ENCODE measurements at places on chromosomes 7 and 10.

GRCh38 chr10:118116715-118117449 lies 70.1 kb upstream of the RAB11FIP2 start:
- no peak for DNase-seq

DNA sequence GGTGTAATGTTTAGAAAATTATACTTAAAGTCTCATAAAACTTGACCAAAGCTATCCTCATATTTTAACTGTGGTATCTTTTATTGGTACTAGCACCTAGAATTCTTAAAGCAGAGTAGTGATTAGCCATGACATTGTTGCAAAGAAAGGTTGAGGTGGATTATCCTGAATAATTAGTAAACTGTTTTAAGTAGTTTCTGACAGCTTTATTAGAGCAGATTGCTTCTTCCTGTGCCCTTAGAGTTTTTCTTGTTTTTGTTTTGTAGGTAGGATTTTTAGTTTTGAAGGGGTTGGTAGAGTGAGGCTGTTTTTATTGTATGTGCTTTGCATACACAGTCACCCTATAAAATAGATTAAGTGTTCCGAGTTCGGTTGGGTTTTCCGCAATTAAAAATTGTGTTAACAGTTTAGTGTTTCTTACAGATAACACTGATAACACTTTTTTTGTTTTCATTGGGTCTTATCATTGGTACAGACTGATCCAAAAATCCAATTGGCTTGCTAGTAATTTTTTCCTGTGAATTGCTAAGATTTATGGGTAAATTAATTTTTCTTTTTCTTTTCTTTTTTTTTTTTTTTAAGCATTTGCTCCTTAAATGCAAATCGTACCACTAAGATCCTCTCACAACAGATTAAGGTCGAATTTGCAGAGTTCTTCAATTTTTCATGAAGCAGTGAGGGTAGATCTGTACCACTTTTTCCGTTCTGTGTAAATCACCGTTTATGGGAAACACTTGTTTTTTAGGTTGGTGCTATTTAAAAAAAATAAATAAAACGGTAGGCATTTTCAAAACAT lies 2.1 kb upstream of the PBLD start:
- no peak for DNase-seq

GRCh38 chr10:93715345-93715744 lies 13.0 kb upstream of the FRA10AC1 start:
- DNase-seq = no peak

- peak; percentile 77 for DNase-seq
Measured at GRCh38 chr7:112495810-112496462, 15.1 kb downstream of the LSMEM1 start.

DNA sequence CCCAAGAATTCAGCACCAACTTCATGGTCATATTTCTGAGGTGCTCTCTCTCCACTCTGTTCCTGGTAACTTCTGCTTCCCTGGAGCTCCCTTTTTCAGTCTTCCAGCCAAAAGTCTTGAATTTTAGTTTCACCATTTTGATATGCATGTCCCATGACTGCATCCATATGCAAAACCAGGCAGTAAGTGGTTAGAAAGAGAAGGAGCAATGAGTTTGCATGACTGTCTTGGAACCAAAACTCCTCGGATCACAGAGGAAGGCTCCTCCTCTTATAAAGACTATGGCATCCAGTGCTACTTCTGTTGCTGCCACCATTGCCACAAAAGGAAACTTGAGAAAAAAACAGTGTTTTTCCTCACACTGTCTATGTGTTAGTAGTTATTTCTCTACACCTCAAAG lies 269.1 kb upstream of the GLI3 start:
- no peak for DNase-seq

GRCh38 chr10:62594093-62594520 lies 210.4 kb upstream of the ADO start:
- peak; percentile 69 for DNase-seq

- DNase-seq = no peak
Measured at GRCh38 chr10:43256531-43257346, 10.1 kb downstream of the RASGEF1A start.

GRCh38 chr7:111175908-111176441 lies 85.0 kb downstream of the LRRN3 start:
- DNase-seq = no peak

DNA sequence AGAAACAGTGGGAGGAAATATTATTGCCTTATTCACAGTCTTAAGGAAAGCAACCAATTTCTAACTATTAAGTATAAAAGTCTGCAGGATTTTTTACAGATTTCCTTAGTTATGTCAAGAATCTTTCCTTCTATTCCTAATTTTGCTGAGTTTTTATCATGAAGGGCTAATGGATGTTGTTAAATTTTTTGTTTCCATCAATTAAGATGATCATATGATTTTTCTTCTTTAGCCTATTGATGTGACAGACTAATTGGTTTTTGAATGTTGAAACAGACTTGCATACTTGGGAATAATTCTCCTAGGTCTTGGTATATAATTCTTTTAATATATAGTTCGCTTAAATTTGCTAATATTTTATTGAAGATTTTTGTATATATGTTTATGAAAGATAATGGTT lies 569.1 kb upstream of the KCND2 start:
- DNase-seq = no peak

GRCh38 chr10:69600761-69601330 lies 27.6 kb upstream of the NEUROG3 start:
- DNase-seq = no peak

DNA sequence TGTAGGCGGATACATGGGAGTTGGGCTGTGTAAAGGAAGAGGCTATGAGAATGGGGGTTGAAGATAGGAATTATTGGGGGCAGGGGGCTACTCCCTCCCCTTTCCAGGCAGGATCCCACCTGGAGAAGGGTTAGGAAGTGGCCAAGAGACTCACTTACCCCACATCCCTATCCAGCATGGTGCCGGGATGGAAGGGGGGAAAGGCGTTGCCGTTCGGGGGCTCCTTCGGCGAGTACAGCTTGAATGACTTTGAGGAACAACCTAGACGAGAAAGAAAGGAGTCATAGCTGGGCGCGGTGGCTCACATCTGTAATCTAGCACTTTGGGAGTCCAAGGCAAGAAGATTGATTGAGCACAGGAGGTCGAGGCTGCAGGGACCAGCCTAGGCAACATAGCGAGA lies 8.9 kb downstream of the LDB1 start:
- no peak for DNase-seq

DNA sequence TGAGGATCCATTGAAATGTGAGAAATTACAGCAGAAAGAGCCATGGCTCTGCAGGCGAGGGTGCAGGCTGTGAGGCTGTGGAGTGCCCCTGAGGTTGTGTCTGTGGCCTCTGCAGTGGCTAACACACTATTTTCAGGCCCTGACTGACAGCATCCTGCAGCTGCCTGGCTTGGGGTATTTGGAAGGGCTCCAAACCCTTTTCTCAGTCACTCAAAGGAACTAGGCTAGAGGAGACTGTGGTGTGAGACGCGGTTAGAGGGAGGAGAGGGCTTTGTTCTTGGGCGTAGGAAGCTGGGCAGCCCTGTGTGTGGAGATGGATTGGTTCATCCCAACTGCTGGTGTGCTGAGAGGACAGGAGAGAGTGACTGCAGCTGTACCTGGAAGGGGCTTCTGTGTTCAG lies 134.9 kb downstream of the RAMP3 start:
- DNase-seq = no peak

DNA sequence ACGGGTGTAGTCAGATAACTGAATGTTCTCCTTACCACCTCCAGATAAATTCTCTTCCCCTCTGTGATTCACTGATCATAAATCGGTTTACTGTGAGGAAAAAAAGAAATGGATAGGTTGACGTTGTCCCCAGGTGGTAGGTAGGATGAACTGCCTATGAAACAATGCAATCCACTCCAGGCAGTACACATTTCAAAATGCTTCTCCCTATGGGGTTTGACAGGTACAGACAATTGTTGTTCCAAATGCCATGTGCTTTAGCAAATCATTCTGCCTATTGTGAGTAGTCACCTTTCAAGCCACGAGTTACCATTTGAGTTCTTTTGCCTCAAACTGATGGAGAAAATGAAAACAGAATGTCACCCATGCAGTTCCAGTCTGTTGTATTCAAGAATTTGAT lies 21.8 kb downstream of the VIM start:
- DNase-seq = peak; percentile 60

DNA sequence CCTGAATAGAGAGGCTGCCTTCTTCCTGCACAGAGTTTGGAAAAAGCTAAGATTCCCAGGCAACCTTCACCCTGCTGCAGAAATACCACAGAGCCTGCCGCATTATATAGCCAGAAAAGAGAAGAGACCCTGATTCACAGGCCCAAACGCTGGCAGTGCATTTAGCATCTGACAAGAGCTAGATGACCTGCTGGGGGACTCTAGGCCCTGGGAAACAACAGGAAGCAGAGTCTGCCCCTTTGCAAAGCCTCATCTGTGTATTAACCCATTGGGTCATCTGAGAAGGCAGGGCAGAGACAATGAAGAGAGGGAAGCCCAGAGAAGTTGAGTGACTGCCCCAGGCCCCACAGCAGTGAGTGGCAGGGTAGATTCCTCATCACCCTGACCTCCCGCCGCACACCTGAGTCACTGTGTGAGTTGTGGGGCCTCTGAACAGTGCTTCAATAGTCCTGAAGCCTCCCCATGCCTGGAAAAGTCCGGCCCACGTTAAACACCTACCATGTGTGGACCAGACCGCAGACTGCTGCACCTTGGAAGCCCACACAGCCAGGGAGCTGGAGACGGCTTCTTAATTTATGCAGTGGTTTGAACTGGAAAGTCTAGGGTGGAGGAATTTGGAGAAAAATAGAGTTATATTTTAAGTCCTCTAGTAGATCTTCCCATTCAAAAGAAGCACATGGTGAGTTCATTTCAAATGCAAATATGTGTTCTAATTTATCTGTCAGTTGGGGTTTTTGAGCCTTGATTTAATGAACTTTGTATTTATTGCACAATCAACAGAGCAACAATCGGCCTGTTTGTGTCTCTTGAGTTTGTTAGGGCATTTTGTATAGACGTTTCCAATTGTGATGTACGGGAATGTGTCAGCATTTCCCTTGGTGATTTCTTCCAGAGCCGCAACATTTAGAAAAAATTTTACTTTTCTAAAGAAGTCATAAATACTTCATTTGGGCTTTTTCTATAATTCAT lies 80.4 kb upstream of the GPR26 start:
- DNase-seq = no peak

All from fibroblast of pulmonary artery (primary cell).